Fibroblast of skin of scalp (primary cell): ENCODE measurements at places on chromosomes 16 and 17.

- DNase-seq: no peak
These were observed 10.0 kb downstream of the CNGB1 start for GRCh38 chr16:57960826-57961472.

DNA sequence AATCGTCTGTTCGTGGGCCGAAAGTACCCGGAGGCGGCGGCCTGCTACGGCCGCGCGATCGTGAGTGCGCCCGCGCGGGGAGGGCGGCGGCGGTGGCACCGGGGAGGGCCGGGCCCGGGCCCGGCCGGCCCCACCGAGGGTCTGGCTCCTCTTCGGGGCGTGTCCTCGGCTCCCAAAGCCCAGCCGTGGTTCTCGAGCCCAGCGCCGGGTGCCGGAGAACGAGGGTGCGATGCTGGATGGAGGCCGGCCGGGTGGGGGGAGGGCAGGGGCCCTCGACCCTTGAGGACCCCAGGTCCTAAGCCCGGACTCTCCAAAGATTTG, 375 bp downstream of the STUB1 start:
- DNase-seq: no peak

- no peak for DNase-seq
These were observed 4.9 kb downstream of the IQCK start for GRCh38 chr16:19722981-19723380.

GRCh38 chr16:85659805-85660511, 28.8 kb downstream of the GINS2 start:
- peak; percentile 53 for DNase-seq

DNA sequence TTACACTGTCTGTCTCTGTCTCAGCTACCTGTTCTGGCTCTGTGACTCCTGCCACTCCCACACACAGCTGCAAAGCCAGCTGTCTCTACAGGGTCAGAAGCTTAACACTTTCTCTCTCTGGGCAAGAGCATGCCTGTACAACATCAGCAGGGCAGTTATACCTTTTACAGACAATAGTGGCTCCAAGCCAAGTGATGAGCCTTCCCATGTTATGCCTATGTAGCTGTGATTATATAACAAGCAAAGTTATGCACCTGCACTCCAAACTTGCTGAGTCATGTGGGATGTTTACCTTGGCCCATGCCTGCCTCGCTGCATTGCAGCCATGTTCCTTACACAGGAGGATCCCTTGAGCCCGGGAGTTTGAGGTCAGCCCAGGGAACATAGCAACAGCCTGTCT, 31.8 kb upstream of the APPBP2 start:
- no peak for DNase-seq

DNA sequence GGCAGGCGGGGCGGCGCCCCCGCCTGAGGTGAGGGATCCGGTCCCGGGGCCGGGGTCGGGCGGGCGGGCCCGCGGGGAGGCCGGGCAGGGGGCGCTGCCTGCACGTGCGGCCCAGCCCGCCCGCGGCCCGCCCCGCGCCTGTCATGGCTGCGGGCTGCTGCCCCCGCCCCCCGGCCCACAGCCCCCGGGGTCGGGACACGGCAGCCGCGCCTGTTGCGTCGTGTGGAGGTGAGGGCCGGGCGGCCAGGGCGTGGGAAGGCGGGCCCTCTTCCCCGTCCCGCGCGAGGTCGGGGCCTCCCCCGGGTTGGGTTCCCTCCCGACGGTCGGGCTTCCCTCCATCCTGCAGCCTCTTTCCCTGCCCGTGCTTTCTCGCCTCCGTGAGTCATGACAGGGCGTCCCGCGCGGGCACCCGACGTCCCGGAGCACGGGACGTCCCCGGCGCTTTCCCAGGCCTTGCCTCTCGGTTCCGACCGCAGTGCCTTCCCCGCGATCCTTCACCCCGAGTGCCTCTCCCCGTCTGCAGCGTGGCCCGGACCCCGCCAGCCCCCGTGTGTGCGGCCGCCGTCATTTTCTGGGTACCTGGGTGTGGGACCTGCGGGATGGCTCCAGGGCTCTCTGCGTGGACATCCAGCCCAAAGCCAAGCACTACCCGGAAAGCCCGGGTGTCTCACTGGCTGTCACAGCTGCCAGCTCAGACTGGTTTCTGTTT, 76.7 kb downstream of the CHD9 start:
- peak; percentile 55 for DNase-seq

GRCh38 chr16:89115216-89115861, 21.7 kb downstream of the ACSF3 start:
- peak; percentile 22 for DNase-seq

DNA sequence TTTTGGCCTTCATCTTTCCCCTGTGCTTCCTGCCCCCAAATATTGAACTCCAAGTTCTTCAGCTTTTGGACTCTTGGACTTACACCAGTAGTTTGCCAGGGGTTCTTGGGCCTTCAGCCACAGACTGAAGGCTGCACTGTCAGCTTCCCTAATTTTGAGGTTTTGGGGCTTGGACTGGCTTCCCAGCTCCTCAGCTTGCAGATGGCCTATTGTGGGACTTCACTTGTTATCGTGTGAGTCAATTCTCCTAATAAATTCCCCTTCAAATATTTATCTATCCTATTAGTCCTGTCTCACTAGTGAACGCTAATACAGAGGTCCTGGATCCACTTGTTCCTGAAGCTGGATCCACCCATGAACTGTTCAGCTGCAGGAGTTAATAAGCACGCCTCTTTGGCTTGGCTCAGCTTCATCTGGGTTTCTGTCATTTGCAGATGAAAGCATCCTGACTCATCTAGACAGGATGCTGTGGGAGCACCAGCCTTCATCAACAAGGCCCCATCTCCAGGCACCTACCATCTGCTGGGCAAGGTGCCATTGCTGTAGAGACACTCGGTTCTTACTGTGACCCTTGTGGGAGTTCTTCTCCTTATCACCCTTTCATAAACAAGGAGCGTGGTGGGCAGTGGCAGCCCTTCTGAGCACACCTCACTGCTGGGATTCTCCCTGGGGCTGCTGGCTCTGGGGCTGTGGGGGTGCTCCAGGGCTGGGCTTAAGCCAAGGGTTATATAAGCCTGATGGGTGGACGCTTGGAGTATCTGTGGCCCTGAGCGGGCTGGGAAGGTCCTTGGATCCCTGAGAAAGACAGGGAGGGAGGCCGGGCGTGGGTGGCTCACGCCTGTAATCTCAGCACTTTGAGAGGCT, 23.1 kb downstream of the LAT start:
- peak; percentile 26 for DNase-seq

GRCh38 chr16:69325784-69326171, 4.6 kb downstream of the PDF start:
- no peak for DNase-seq

DNA sequence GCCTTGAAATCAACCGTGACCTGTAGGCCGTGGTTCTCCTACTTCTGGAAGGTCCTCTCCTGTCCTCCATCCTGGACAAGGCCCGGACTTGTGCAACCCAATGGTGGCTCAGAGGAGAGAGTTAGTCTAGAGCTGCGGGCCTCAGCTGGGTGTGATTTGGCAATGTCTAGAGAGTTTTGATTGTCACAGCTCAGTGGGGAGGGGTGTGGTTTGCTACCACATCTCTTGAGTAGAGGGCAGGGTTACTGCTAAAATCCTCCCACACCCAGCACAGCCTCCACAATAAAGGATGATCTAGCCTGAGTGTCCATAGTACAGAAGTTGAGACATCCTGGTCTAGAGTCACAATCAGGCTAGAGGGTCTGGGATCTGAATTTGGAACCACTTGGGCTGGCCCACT, 40.3 kb downstream of the MYH13 start:
- no peak for DNase-seq

DNA sequence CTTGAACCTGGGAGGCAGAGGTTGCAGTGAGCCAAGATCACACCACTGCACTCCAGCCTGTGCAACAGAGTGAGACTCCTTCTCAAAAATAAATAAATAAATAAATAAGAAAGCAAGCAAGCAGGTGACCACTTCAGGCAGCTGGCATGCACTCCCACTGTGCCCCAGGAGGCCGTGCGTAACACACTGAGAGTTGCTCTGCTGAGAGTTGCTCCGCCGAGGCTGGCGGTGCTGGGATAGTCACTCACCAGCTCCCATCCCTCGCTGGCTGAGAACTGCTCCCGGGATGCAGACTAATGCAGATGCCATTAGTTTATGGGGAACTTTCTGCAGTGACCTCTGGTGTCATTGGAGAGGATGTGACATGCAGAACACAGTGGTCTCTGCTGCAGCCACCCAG, 105.7 kb upstream of the PLCG2 start:
- DNase-seq: no peak

- no peak for DNase-seq
These were observed 84.1 kb downstream of the MYH11 start for GRCh38 chr16:15772579-15773293.

GRCh38 chr16:55055262-55055661, 124.6 kb downstream of the IRX5 start:
- no peak for DNase-seq

DNA sequence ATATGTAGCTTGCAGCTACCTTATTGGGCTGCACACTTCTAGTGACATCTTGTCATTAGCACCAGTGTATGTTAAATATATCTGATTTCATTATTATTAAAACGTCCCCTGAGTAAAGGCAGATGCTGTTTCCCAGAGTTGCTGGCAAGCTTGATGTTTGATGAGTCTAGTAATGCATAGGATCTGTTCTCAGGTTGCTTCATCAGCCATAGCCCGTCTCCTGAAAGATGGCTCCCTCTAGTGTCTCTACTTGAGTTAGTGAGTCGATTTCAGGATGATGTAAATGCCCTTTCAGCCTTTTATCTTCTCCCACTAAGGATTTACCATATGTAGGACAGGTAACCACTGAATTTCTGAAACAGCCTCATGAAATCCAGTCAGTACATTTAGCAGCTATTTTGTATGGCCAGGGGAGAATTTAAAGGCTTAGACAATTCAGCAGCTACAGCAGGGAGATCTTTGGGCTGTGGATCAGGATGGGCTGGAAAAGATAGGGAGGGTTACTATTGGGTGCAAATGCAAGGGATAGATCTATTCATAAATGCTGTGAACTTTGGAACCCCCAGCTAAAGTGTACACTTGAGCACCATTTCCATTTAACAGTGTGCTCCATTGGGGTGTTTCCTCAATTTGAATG, 376.3 kb downstream of the CNTNAP4 start:
- DNase-seq: peak; percentile 53

DNA sequence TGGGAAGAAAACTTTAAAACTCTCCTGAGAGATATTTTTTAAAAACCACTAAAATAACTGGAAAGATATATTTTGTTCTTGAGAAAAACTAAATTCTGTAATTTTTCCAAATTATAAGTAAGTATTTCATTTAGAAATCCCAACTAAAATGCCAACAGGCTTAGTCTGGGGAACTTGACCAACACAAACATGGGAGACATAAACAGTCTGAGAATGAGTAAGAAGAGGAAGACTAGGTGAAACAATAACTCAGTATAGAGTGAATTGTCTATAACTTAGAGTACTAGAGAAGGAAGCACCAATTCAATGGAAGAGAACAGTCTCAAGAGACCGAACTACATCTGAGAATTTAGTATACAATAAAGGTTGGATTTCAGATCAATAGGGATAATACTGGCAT, 2.9 kb downstream of the CMTM1 start:
- peak; percentile 40 for DNase-seq

DNA sequence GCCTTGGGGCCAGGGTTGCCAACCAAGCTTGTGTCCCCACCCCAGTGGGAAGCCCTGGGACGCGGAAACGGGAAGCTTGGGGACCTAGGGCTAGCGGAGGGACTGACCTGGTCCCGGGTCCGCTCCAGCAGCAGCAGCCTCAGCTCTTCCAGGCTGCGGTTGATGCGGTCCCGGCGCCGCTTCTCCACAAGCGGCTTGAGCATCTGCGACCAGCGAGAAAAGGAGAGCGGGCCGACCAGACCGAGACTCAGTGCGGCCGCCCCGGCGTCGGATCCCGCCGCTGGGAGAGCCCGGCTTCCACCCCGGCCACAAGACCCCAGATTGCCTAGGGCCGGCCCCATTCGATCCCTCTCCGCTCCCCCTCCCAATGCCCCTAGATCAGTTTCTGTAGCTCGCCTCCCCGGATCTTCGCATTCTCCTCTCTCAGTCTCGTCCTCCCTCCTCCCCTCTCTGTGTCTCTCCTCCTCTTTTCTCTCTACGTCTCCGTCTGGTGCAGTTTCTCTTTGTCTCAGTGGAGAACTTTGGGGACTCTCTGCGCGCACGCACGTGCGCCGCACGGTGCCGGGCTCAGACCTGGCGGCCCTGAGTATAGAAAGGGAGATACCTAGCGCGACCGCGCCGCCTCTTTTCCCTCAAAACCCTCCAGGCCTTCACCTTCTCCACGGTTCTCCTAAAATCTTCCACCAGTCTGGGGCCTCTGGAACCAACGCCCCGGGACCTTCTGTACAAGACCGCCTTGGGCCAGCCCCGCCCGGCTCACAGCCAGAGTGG, 797 bp downstream of the HES7 start:
- peak; percentile 24 for DNase-seq

- no peak for DNase-seq
These were observed 27.3 kb upstream of the UBE2G1 start for GRCh38 chr17:4393806-4394205.

DNA sequence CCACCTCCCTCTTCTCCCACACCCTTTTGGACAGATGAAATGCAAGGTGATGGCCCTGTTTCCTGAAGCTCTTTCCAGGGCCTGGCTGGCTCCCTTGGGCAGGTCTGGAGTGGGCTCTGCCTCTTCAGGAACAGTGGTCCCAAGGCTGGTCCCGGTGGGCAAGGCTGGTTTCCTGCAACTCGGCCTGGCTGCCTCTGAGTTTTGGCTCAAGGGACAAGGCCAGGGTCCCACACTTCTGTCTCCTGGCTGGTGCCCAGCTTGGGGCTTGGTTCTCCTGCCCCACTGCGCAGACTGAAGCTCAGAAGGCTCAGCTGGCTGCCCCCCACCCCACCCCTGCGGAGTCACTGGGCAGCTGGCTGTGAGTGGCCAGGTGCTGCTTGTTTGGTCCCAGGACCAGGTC, 3.8 kb upstream of the ACTG1 start:
- no peak for DNase-seq

DNA sequence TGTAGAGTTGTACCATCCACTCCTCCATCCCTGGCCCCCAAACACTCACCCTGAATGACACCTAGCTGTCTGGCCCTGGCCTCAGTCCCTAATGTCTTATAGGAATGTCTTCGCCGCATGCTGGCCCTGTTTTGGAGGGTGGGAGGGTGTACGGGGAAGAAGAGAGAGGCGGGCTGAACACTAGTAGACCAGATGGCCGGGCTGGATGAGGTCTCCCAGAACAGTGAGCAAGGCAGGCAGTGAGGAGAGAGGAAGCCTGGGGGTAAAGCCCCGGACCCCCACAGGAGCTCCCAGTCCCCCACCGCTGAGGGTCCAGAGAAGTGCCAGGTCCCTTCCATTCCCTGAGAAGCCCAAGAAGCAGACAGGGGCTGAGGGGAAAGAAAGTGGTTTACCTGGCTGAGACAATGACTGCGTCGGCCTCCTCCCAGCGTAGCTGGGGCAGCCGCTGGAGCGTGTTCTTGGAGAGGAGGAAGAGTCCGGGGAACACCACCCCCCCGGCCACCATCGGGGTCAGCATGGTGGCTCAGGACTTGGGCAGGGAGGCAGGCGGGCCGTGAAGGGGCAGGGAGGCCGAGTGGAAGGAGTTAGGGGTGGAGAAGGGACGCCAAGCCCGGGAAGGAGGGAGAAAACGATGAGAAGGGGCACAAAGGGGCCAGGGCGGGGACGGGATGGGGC, 923 bp downstream of the TLCD3B start:
- no peak for DNase-seq
